Glutamatergic neuron (in vitro differentiated cells): ENCODE measurements at places on chromosomes 12 and 14.

DNA sequence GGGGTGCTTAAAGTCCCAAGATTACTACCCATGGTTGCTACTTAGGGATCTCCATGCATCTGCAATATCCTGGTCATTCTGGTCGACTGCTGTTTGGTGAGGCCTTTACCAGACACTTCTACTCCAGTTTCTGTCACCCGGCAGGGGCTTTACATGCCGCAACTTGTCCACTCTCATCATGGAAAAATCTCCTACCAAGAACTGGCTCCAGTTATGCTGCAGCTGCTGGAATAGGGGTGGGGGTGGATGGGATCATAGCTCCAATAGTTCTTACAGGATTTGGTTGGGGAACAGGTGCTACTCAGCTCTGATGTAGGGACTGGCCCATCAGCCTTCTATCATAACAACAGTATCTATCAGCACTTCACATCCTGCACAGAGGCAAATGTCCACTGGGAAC is 51.6 kb downstream of the SPTB start:
- no peak for DNase-seq

DNA sequence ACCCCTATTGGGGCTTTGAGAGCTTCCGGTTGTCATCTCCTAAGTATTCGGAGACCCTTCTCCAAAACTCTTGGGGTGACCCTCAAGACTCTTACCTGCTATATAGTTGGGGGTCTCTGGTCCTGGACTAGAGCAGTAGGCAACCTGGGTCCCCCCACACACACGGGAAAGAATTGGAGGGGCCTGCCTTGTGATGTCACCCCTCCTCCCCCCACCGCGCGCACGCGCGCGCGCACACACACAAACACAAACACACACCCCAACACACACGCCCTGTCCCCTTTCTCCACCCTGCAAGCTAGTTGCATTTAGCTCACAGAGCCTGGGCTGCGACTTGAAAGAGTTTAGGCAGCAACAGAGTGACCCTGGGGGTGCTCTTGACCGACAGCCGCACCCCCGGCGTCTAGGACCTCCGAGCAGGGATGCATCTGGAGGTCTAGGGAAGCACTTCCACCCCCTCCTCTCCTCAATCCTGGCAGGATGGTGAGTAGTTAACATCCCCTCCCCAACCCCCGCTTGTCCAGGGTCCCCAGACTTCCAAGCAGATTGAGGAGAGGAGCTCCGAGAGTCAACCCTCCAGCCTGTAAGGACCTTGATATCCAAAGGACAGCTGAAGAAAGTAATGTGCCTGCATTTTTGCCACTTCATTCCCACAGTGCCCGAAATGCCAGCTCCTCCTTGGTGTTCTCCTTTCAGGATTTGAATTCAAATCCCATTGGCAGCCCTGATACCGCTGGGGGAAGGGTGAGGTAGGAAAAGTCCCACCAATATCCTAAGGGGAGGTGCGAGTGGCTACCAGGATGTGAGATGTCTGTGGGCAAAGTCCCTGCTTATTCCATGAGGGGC is 1.4 kb upstream of the DNAJC14 start:
- peak; percentile 76 for DNase-seq

DNA sequence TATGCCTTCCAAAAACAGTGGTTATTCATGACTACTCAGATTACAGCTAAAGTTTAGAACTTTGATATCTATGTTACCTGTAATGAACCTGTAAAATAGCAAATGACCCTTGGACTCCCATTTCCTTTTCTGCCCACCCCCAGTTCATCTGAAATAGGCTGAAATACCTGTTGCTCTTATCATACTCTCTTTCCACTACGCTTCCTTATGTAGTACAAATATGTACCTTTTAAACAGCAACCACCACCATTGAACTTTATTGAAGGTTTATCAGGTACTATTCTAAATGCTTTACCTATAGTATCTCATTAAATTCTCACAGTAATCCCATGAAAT is 239.7 kb downstream of the SSPN start:
- no peak for DNase-seq

DNA sequence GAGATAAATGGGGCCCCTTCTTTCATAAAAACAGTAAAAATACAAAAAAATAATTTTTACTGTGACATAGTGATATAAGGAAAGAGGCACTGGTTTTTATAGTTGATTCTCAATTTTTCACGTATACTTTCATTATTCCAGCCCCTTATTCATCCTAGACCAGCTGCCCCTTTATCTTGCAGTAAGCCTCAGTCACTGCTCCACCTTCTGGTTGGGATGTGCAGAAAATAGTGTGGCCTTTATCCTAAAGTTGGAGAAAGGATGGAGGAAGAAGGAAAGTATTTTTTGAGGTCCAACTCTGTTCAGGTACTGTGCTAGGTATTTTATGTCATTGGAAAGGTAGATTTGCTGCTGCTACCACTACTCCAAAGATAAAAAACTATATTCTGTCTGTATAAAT is 172.7 kb downstream of the ANO6 start:
- no peak for DNase-seq

GRCh38 chr12:121590476-121591143 is 9.8 kb upstream of the KDM2B start:
- DNase-seq: no peak

GRCh38 chr14:36256126-36256801 is 64.2 kb downstream of the MBIP start:
- DNase-seq: no peak

- DNase-seq: no peak
Measured at GRCh38 chr12:123614110-123614509, 12.2 kb downstream of the DDX55 start.

DNA sequence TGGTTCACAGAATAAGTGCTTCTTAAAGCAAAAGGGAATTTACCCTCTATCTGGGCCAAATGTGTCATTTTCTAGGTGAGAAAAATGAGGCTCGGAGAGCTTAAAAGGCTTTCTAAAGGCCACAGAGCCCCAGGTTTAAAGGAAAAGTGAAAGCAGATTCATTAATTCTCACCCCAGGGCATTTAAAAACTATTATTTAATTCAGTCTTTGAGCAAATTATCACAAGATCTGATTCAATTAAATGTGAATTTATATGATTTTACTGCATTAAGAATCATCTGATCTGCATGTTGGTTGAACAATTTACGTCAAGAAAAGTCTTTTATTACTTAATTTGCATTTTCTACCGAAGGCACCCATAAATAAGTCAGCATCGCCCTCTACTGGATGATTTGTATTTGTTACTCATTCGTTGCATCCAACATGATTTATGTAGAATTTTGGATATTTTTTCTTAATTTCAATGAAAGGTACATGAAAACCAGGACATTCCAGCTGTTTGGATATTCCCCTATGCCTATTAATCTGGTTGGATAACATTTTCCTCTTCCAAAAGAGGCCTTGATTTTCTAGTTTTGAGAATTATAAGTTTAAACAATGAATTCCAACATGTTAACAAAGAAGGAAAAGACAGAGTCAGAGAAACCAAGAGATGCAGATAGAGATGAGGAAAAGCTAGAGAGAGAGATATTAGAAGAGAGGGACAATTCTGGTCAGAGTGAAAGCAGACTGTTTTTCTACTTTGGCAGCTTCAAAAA is 19.1 kb upstream of the DHRS7 start:
- no peak for DNase-seq

DNA sequence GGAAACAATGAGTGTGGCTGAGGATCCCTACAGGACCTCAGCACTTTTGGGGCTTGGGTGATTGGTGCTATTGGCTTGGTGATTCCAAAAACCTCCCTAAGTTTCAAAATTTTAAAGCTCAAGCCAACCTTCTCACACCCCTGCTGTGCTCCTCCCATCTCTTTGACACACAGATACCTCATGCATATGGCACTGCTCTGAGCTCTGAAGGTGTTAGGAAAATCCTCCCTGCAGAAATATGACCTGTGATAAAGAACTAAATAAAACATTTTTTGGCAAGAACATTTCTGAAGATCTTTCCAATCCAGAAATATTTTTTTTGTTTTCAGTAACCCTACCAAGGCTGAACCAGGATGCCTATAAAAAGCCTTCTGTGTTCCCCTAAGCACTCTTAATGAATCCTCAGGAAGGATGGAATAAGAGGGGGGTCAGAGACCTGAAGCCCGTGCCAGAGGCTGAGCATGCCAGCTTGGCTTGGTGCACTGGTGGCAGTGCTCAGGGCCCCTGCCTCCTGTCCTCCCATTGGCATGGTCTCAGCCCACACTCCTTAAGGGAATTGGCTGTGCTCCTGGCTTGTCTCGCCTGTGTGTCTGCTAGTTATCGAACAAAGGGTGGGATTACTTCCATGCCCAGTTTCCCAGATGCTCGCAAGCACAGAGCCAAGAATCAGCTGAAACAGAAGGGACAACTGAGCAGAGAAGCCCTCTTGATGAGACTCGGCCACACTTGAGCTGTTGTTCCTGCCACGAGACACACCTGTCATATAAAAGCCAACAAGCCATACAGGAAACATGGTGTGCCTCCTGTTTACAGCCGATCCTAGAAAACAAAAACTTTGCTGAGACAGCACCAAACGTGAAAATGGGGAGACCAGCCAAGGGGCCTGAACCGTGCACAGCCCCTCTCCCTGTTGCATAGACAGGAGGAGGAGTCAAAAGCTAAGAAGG is 132.7 kb upstream of the EEA1 start:
- DNase-seq: no peak

DNA sequence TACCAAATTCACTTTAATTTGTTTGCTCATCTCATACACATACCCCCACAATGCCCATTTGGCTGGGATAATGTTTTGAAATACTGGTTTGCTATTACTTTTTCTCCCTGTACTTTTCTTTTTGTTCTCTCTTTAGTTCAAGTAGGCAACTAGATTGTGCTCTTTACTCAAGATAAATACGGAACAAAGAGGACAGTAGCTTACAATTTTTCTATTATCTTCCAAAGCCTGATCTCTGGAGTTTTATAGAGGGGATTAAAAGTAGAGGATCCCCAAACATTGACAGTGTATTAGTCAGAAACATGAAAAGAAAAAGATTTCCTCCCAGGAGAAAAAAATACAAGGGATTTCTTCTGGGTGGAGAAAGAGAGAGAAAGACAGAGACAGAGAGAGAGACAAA is 102.1 kb upstream of the FSCB start:
- no peak for DNase-seq

GRCh38 chr14:79496701-79497100 is 714.6 kb downstream of the DIO2 start:
- no peak for DNase-seq

DNA sequence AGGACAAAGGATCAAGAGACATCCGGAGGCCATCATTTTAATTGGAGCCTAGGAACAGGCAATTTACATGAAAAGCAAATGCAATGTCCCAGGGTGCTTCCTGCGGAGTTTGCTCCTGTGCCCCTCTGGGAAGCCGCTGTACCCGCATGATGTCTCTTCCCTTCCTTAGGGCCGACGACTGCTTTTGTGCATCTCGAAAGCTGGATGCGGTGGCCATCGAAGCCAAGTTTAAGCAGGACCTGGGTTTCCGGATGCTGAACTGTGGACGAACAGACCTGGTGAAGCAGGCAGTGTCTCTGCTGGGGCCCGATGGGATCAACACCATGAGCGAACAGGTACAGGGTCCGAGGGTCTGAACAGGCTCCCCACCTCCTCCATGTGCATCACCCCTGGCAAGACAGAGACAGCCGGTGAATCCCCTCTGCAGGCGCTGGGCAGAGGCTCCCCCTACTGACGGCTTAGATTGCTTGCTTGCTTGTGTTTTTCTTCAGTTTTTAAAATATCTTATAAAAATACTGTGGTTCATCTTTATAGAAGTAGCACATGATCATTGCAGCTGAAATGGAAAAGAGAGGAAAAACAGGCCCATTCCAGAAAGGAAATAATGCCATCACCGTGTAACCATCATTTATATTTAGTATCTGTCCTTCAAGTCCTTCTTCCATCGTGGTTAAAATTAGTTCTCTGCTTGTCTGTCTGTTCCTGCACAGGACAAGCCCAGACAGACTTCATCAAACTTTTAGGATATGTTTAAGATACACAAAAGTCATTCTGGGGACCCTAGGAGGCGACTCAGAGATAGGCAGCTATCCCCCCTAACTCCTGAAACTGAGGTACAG is 75.4 kb upstream of the PWP1 start:
- peak; percentile 74 for DNase-seq

DNA sequence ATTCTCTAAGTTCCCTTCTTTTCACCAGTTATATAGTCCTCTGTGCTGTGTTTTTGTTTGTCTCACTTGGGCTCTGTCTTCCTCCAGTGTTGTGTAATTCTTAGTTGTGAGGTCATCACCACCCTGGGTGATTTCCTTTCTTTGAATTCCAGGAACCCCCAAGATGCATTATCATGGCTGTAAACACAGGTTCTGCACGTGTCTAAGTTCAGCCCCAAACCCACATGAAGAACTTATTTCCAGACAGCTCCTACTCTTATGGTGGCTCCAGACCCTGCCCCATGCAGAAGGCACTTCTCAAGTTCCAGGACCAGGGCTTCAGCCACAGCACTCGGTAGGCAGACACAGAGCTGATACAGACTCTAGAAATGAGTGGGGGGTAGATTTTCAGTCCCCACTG is 560.5 kb downstream of the BCL11B start:
- no peak for DNase-seq

- no peak for DNase-seq
Measured at GRCh38 chr12:52837413-52837741, 3.3 kb upstream of the KRT79 start.

DNA sequence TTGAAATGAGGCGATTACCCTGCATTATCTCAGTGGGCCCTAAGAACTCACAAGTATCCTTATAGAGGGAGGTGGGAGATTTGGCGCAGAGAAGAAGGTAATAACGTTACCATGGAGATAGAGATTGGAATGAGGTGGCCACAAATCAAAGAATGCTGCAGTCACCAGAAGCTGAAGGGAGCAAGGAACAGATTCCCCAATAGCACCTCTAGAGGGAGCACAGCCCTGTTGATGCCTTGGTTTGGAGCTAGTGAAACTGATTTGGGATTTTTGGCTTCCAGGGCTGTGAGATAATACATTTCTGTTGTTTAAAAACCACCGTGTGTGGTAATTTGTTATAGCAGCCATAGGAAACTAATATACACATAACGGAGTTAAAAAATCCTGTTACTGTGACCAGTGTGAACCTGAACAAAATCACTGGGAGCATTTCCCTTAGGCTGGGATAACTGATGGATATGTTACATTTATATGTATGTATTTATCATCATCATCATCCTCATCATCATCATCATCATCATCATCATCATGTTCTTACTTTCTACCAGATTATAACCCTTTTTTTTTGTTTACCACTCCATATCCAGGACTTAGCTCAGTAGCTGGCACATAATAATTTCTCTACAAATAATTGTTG is 100.3 kb downstream of the LIN7A start:
- DNase-seq: peak; percentile 28
